Ureter (tissue), 1 donor: ENCODE measurements at places on chromosomes 12 and 14. TPM values are rescaled to one million over a fixed set of nuclear protein-coding genes. Genes with fewer than 3 reads are reported as not detected.

GRCh38 chr12:131035245-131035681, 81.6 kb downstream of the ADGRD1 start:
- DNase-seq, result peak; percentile 65

The VRTN gene
- total RNA-seq, result not detected

The ABCC9 gene
- total RNA-seq, result 22.1 TPM

- DNase-seq, result no peak
Measured at GRCh38 chr14:54261283-54261682, 135.5 kb upstream of the CDKN3 start.

DNA sequence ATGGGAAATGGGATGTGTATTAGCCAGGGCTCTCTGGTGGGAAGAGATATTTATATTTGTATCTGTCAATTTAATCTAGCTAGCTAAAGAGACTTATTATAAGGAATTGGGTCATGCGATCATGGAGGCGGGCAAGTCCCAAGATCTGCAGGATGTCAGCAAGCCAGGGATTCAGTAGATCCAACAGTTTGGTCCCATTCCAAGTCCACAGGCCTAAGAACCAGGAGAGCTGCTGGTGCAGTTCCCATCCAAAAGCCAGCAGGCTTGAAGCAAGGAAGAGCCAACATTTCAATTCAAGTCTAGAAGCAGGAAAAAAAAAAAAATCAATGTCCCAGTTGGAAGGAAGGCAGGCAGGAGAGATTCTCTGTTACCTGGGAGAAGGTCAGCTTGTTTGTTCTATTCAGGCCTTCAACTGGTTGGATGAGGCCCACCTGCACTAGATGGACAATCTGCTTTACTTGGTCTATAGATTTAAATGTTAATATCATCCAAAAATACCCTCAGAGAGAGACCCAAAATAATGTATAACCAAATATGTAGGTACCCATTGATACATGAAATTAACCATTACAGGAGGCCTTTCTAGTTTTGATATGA, 60.7 kb upstream of the BCAT1 start:
- no peak for DNase-seq

DNA sequence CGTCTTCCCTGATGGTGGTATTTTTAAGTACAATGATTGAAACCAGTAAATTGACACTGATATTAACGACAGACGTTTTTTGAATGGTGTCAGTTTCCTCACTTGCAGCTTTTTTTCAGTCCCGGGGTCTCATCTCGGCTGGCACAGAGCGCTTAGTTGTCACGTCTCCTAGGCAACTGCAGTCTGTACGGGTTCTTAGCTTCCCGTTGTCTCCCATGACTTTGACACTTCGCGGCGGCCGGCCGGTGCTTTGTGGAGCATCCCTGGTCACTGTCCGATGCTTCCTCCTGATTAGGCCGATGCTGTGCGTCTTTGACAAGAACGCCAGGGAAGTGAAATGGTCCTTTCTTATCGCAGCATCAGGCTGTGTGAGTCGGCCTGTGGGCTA, 67.4 kb downstream of the ADGRD1 start:
- DNase-seq, result no peak

DNA sequence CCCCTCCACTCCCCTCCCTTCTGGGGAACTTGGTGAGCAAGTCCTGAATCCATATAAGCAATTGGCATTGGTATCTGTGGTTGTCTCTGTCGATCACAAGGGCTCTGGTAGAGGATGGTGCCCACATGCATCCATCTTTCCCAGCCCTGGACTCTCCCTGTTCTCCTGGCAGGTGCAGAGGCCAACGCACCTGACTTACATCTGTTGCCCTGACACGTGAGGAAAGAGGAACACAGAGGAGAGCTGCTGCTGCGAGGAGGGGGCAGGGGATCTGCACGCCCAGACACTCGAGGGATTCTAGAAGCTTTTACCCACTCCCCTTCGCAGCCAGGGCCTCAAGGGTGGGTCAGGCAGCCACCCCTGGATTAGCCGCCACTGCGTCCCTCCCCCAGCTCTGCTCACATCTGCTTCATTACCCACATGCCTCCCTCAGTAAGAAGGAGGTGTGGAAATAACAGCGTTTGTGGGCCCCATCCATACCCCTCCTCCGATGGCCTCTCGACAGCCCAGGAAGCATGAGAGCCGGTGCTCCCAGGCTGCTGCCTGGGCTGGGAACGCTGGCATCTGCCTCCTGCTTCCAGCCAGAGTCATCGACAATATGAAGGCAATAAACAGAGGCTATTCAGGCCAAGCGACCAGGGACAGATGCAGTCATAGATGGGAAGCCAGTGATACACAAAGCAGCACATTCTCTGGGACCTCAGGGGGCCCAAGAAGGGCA, 56.5 kb downstream of the KDM2B start:
- no peak for DNase-seq

The GPR65 gene
- total RNA-seq, result 1.3 TPM

The SERPINA10 gene
- total RNA-seq, result not detected

The MSI1 gene
- 1.4 TPM for total RNA-seq

DNA sequence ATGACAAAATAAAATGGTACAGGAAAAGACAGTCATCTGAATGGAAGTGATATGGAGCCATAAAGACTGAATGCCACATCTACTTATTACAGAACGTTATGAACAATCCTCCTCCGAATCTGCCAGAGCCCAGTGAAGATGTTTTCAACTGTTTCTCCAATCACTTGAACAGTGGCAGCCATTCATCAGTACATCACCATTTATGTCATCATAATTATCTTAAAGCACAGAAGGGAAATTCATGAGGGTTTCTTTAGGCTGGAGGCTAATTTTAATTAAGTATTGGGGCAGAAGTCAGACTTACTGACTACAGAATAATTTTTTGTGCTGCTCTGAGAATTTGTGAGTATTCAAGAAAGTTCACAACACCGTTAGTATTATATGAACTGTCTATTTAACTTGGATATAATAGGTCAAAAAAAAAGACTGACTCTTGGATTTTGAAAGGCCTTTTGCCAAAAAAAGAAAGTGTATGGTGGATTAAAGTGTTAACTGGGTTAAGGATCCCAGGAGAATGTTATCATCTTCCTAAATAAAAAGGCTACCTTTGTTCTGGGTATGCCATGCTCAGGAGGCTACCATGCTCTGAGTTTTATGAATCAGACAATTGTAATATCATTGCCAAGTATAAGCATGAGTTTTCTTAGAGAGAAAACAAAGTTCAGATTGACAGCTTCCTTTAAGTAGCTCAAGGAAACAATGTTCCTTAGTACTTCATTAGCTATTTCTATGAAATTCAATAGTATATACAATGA, 40.1 kb downstream of the PDZRN4 start:
- no peak for DNase-seq

The ITGA7 gene
- 99.7 TPM for total RNA-seq

The PTHLH gene
- 0.86 TPM for total RNA-seq

GRCh38 chr12:76916170-76916540, 37.3 kb upstream of the CSRP2 start:
- DNase-seq, result no peak

GRCh38 chr12:41605545-41606305, 417.6 kb downstream of the PDZRN4 start:
- DNase-seq, result no peak
